ENCODE measurements at places on chromosomes 13 and 19.

- DNase-seq = no peak
Observed at GRCh38 chr13:59261928-59262488, 901.7 kb downstream of the DIAPH3 start.

DNA sequence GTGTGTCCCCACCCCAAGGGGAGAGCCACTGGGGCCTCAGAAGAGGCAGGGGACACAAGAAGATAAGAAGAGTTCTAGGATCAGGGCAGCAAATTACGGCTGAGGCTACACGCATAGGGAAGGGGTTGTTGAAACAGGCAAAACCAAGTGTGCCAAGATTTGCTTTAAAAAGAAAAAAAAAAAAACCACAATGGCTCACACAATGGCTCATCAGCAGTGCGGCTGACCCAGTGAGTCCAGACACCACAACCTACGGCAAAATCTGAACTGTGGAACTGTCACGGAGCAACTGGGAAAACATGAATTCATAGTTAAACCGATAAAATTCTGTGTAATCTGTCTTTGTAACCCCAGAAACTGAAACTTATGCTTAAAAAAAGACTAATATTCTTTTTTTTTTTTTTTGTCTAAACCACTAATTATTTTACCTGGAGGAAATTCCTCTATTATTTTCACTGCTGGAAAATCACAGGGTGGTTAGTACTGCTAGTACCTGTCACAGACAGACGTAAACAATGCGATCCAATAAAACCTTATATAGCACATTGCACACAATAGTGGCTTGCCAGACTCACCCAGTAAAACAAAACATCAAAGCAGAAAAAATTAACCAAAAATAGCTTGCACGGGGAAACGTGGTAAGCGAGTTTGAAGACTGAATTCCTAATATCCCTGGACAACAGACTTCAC is 325.4 kb upstream of the TSHZ3 start:
- DNase-seq = no peak

GRCh38 chr19:13072188-13072908 is 30.3 kb downstream of the LYL1 start:
- DNase-seq = no peak

DNA sequence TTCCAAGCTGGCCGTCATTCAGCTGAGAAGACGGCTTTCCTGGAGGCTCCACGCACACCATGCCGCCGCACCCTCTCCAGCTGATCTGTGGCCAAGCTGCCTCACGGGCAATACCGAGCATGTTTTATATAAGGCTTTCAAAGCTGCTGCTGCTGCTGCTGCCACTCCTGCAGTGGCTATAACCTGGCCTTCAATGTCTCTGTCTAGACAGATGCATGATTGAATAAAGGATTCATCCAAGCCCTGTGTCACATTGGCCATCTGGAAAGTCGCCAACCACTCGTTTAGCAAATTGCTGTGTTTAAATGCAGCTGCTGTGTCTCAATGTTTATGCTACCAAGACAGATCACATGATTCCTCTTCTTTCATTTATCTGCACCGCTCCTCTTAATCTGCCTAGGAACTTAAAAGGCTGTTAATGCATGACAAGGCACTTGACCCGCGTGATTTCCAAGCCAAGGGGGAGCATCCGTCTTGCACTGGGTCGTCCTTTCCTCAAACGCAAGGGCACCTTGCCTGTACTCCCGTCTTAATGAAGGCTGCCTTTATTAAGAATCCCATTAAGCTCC is 114.3 kb downstream of the TEX26 start:
- no peak for DNase-seq

DNA sequence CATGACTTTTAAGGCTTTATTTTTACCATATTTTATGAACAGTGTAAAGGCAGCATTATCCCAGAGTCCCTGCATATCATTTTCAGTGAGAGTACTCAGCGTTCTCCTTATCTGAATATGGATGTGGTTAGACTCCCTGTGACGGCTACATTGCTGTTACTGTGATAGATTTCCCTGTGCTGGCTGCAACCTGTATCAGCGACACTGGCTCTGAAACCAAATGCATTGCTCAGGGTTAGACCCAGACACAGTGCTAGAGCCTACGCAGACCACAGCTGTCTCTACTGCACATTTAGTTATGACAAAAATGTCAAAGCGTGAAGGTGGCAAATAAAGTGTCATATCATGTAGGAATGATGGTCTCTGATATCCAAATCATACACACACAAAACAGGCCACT is 138.0 kb downstream of the ENOX1 start:
- DNase-seq = no peak

- DNase-seq = no peak
Observed at GRCh38 chr13:93307136-93307535, 80.5 kb downstream of the GPC6 start.

DNA sequence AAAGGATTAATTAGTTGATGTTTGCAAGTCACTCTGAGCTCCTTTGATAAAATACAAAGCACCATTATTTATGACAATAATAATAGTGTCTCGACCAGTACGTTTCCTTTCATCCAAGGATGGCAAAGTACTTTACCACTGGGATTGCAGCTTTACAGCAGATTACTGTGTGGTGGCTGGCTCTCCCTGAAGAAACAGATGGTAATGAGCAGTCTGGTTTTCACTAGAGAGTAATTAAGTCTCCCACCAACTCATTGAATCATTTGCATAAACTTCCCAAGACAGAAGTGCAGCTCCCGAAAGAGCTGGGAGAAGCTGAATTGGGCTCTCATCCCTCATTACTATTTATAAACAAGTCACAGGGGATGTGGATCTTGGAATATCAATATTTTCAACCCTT is 48.7 kb downstream of the KLF5 start:
- DNase-seq = no peak

DNA sequence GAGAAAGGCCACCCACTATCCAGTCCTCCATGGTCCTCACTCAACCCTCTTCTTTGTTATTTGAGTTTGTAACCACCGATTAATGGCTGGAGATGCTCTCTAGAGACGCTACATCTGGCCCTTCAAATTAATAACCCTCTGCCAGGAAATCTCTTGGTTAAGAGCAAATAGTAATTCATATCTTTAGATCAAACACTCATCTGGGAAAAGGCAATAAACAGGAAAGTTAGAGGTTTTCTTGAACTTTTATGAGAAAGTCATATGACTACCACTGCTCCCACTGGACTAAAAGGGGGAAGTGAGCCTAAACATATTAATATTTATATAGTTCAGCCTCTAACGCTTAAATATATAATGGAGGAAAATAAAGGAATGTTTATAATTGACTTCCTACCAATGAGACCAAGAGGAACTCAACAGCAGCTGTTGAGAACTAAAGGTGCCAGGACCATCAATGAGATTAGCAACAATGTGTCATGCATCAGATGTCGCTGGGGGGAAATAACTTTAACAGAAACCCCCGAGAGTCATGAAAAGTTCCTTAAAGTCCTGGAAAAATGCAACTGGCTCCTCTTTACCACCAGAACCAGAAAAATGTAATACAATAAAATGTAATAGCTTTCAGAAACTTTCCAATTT is 2.7 kb downstream of the TBC1D4 start:
- DNase-seq = no peak

DNA sequence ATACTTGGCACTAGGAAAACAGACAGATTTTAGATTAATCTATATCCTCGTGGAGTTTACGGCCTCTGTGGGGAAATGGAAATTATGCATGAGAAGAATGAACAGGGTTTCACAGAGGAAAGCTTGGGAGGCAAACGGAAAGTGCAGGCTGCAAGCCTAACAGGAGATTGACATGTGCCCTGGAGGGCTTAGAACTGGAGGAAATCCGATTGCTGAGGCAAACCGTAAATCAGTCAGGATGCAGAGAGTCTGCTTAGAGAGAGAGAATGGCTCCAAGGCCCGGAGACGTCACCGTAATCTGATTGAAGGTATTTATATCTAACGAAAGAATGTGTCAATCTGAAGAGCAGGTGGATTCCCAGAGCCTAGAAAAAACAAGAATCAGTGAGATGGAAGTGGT is 143.2 kb downstream of the KATNAL1 start:
- DNase-seq = no peak

GRCh38 chr19:5487222-5487621 is 32.0 kb downstream of the ZNRF4 start:
- DNase-seq = no peak

- DNase-seq = no peak
Observed at GRCh38 chr13:98650396-98651107, 73.6 kb upstream of the STK24 start.

DNA sequence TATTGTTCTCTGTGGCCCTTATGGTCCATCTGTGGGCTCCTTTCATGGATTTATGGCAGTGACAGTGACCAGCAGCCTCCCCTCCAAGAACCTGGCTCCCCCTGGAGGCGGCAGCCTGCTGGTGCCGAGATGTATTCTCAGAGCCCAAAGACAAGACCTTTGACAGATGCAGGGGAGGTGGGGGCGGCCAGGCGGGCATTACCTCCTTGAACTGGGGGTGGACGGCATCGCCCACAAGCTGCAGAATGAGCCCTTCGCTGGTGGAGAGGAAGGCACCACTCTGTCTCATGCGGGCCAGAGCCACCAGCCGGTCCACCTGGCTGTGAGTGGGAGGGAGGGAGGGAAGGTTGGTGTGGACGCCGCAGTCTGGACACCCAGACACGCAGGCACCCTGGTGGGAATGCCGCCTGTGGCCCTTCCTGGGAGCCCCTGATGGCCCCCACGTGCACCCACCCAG is 6.6 kb downstream of the ISOC2 start:
- no peak for DNase-seq

GRCh38 chr19:57642396-57643046 is 9.6 kb downstream of the ZNF211 start:
- DNase-seq = no peak

DNA sequence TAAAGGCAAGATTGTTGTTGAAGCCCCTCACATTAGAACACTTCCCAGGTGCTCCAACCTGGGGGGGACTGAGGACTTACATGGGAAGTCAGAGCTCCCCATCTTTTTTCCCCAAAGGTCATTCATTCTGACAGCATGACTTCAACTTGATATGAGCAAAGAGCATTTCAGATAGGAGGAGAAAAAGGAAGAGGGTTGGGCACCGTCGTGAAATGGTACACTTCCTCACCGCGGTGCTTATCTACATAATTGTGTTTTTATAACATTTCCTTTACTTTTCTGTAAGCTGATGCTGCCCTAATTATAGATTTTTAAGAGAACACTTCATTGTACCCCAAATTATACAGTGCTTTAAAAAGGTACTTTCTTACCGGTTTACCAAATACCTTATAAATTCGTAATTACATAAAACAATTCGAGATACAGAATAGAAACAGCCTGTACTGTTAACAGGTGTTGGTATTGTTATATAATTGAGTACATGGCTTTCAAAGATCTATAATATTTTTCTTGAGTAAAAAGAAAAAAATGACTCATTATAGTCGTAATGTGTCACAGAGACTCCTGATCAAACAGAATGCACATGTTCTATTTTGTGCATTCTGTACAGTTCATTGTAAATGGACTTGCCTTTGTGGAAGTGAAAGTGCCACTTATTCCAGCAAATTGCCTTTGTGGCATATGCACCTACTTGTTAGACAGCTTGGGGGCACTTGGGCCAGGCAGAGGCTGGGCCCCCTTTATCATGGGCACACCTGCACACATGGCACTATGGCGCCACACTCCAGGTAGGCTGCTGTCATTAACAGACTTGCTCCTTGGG is 81.8 kb downstream of the GGACT start:
- no peak for DNase-seq

DNA sequence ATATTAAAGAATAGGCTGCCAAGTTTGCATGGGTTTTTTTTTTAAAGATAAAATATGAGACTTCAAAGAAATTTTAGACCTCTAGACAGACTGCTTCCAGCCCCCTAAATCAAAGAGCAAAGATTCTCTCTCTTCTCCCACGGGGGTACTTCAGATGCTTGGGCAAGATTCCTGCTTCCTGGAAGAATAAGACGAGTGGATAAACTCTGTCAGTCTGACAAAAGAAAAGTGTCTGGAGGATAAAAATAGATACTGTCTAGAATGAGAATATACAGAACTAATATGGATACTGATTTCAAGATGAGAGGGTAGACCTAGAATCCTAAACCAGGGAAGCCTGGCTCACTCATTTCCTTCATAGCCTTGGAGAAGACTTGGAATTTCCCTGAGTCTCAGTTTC is 435.1 kb downstream of the FOXO1 start:
- no peak for DNase-seq

GRCh38 chr13:87057807-87058520 is 613.2 kb upstream of the SLITRK5 start:
- peak; percentile 53 for DNase-seq

GRCh38 chr13:30692113-30692512 is 43.2 kb upstream of the ALOX5AP start:
- DNase-seq = no peak

- DNase-seq = no peak
Observed at GRCh38 chr19:3849092-3849491, 19.7 kb downstream of the ZFR2 start.

DNA sequence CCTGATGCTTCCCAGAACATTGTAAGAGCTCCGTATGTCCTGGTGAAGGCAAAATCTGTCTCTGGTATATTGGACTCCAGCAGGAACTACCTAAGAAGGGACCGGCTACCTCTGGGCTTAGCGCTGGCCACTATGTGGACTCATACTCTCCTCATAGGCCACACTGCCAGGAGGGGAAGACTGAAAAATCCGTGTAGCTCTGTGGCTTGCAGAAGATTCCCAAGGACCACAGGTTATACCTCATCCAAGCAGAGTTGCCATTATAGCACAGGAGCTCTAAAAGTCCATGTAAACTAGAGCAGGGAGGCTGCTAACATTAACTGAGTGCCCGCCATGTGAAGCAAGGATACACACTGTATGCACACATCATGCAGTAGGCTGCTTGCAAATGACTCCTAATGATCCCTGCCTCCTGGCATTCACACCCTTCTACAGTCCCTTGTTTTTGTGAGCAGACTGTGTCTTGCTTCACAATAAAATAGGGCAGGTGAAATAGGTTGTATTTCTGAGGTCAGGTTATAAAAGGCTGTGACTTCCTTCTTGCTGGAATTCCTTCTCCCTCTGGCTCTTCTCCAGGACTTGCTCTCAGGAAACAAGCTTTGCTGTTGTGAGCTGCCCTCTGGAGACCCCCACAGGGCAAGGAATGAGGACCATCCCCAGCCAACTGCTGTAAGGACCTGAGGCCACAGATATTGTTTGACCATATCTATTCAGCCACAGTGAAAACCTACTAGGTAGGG is 192.6 kb upstream of the UBL3 start:
- no peak for DNase-seq

DNA sequence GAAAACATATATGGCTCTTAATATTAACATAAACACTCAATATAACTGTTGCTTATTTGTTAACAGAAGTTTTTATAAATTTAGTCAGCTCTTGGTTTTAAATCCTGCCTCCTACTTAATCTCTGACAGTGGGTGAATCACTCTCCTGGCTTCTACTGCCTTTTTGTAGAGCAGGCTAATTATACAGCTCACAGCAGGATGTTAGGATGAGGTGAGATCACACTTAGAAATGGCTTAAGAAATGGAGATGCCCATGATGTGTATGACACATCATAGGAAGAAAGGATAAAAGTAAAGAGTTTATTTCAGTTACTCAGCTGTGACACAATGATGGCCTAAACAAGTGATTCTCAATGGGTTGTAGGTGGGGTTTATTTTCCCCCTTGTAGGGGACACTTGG is 345.6 kb downstream of the SPRY2 start:
- no peak for DNase-seq
